ENCODE measurements at places on chromosomes 2 and 18. TPM values are rescaled to one million over a fixed set of nuclear protein-coding genes. Genes with fewer than 3 reads are reported as not detected.

STARD6 gene
- 0.32 TPM for polyA plus RNA-seq

TMEM185B gene
- polyA plus RNA-seq = 17.4 TPM

DNA sequence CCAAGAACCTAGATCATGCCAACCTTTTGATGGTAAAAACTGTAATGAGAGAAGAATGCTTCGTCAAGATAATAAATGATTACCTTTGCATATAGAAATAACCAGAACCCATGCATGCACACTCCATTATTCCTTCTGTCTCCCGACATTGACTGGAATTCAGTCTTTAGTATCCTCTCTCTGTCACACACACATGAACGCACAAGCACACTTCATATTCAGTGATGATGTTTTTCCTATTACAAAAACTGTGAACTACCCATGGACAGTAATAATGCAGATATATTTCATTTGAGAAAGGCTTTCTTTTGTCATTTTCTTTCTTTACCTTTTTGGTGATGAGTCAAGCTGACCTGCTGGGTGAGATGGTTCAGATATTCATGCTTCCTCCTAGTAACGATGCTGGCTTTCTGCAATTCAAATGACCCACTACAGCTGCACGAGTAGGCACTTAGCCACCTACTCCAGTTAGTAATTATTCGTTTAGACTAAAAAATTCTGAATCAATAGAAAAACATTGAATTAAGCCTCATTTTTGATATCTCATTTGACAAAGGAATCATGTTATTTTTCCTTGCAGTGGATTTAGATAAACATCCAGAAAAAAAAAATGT is 382.2 kb downstream of the TGIF1 start:
- DNase-seq = no peak

ABCG8 gene
- polyA plus RNA-seq = not detected

DNAH6 gene
- 0.34 TPM for polyA plus RNA-seq

DNA sequence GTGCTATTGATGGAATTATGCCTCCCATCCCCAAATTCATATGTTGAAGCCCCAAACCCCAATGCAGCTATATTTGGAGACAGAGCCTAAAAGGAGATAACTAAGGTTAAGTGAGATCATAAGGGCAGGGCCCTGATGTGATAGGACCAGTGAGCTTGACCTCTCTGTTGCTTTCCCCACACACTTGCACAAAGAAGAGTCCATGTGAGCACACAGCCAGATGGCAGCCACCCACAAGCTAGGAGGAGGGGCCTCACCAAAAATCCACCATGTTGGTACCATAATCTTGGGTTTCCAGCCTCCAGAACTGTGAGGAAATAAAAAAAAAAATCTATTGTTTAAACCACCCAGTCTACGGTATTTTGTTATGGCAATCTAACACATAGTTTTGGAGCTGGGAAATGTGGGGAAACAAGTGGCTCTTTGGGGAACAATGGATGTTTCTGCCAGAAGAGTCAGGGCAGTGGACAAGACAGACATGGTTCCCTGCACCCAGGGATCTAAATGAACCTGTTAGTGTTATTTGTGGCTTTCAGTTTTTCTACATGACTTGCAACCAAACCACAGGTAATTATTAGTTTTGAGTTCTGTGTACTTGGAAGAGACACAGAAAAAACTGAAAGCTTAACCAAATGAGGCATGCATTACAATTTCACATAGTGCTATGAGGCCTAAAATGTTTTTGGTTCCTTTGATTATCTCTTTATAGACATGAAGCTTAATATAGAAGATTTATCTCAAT is 259.1 kb downstream of the LTBP1 start:
- no peak for DNase-seq

DNA sequence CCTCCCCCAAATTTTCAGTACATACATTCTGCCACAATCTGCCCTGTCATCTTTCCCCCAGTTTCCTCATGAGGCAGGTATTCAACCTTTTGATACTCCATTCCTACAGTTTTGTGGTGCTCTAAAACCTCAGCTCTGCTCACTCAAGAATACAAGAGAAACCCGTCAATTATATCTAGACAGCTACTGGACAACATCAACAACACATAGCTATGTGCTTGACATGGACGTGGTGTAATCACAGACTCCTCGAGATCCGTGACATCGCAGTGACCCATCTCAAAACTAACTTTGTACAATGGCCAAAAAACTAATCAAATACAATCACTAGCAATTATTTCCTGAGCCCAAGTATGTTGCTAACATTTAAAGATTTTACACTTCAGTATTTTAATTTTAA is 23.6 kb downstream of the WDSUB1 start:
- no peak for DNase-seq

GRCh38 chr2:69075486-69075885 is 62.5 kb downstream of the ANTXR1 start:
- no peak for DNase-seq

DNA sequence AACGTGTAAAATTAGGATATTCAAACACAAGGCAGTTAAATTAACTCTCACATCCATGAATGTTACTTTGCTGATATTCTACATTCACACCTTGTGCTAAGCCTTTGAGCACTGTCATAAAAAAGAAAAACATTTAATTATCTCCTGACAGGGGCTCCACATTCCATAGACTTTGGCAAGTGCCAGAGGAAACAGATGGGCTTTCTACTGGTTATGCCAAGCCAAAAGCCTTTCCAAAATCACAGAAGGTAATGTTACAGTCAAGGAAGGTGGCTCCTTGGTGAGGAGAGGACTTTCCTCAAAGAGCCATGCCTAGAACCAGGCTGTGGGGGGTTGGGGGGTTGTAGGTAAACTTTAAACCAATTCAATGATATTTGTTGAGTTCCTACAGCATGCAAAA is 12.4 kb downstream of the MYO5B start:
- no peak for DNase-seq

- no peak for DNase-seq
Observed at GRCh38 chr2:204187229-204188083, 250.9 kb downstream of the ICOS start.

GRCh38 chr2:203808046-203808750 is 59.4 kb upstream of the CTLA4 start:
- no peak for DNase-seq

DNA sequence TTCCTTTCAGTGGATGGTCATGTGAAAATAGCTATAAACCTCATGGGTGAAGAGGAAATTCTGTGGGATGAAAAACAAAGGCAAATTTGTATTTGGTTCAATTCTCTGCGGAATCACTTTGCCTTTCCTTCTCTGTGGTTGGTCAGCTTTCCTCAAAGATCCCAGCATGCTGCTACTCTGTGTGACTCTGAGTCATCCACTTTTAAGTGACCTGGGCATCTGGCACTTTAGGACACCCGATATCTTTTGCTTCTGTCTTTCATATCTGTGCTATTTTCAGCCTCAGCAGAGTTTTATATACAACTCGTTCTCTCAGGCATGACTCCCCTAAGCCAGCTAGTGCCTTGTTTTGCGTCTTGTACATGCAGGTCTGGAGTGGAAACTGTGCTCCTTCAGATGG is 217.0 kb upstream of the PIEZO2 start:
- DNase-seq = peak; percentile 16

NOSTRIN gene
- 10.1 TPM for polyA plus RNA-seq

GRCh38 chr2:66576561-66577320 is 141.8 kb downstream of the MEIS1 start:
- DNase-seq = peak; percentile 37

ACVR1 gene
- polyA plus RNA-seq = 27.4 TPM

DNA sequence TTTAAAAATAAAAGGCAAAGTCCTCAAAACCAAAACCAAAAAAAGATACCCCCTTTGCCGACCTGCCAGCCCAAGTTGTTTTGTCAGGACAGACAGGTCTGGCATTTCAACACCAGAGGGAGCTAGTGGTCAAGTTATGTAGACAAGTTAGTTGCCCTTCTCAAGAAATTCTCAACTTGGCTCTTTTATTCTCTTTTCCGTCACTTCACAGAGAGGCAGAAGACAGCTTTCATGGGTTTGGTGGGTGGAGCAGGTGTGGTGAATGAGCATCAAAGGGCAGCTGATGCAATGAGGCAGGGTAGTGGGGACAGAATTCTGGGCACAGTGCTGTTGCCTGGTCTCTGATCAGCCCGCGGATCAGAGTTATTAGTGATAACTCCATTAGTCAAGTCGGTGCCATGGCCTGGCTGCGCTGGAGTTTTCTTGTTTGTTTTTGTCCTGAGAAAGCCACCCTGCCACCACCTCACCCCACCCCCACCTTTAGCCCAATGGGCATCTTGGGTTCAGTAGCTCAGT is 303.7 kb upstream of the EPAS1 start:
- DNase-seq = peak; percentile 58

DNA sequence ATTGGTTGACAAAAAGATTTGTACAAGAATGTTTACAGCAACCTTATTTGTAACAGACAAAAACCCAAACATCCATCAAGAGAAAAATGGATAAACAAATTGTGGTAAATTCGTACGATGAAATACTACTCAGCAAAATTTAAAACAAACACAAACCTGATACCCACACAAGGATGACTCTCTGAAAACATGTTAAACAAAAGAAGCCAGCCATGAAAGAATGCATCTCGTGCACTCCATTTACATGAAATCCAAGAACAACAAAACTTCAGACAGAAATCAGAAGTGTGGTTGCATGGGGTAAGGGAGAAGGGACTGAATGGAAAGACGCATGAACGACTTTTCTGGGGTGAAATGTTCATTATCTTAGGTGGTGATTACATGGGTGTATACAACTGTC is 93.4 kb downstream of the SLC25A12 start:
- no peak for DNase-seq

GRCh38 chr2:201136889-201137321 is 20.9 kb downstream of the CFLAR start:
- DNase-seq = no peak

TUBB8B gene
- polyA plus RNA-seq = not detected

DNA sequence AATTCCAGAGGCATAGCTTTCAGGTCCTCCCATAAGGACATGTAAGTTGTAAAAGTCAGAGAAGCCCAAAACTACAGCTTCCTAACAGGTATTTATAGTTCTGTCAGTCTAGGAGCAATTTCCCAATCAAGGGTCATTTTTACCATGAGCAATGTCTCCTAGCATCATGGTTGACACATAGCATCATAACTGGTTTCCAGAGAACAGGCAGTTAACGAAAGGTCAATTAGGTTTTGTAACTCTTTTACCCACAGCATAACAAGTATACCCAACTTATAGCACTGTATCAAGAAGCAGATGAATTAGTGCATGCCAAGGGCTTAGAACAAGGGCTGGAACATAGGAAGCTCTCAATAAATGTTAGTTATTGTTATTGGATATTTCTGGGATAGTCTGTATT is 110.1 kb downstream of the MREG start:
- DNase-seq = no peak

DTNB gene
- 5.6 TPM for polyA plus RNA-seq

CIDEA gene
- not detected for polyA plus RNA-seq

DNA sequence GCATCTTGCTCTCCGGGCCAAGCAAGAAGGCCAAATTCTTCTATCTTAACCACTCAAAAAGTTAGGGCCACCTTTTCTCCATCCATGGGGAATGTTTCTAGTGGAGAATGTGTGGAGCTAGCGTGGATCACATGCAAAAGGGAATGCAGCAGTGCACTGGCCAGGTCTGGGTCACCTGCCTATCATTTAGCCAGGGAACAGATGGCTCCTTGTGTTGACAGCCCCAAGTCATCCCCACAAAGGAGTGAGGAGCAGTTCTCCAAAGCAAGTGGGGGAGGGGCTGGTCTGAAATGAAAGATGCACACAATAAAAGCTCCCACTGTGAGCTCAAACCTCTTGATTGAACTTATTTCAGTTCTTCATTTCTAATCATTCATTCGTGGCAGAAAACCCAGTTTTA is 19.1 kb downstream of the EPB41L3 start:
- no peak for DNase-seq

DNA sequence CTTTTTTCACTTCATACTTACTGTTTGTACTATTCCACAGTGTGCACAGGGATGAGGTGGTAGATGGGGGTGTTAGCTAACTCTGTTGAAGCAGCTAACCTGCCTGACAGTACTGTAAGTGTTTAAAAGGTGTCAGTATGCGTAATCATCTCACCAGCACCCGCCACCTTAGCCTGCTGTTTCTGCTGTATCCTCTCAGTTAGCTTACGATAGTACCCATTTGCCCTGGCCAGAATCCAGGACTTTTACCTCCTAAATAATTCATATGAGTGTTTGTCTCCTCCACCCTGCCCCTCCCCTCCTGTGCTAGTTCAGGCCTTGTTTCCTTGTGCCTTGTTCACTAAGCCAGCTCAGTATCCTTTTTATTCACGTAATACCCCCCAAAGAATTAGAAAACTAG is 34.2 kb downstream of the TRAPPC12 start:
- DNase-seq = no peak

CNDP2 gene
- polyA plus RNA-seq = 66.9 TPM

All from muscle of arm (tissue), 14 donors.